ENCODE measurements at places on chromosomes 13 and 19.

DNA sequence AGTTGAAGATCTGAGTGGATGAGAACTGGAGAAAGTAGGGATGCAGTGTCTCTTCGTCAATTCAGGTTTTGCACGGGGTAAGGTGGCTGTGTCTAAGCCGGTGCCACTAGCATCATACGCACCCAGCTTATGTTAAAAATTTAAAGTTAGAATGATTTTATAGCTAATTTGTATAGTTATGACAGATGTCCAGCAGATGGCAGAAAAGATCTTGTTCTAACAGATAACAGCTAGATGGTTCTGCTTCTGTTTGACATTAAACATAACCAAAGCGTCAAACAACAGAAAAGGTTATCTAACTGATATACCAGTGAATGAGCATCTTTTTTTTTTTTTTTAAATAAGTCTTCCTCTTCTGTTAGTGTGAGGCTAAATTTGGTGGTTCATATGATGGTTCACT is 18.8 kb upstream of the EDDM13 start:
- peak; percentile 4 for DNase-seq

DNA sequence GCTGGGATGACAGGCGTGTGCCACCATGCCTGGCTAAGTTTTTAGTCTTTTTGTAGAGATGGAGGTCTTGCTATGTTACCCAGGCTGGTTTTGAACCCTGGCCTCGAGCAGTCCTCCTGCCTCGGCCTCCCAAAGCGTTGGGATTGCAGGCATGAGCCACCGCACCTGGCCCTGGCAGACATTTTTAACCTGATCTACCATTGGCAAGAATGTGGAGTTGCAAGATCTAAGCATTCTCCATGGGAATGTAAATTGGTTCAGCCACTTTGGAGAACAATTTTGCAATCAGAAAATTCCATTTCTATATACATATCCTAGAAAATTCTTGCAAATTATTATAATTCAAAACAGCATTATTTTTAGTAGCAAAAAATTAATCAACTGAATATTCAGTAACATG is 24.3 kb upstream of the DCUN1D2 start:
- no peak for DNase-seq

- DNase-seq, result no peak
Observed at GRCh38 chr13:94481941-94482340, 2.5 kb upstream of the DCT start.

GRCh38 chr13:30493658-30494381 is 28.1 kb upstream of the HMGB1 start:
- DNase-seq, result no peak

DNA sequence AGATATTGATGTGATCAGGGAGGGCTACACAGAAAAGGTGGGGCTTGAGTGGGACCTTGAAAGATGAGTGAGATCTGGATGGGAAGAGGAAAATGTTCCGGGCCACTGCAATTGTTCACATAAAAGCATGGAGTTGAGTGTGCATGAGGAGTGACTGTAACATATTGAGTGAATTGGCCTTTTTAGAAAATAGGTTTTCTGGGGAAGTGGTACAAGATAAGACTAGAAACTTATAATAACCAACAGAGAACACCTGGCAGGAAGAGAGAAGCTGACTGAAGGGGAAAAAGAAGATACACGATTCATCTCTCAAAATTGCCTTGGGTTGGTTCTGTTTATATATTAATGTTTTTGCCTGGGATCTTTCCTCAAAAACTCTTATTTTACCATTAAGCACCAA is 32.2 kb downstream of the SLC10A2 start:
- no peak for DNase-seq

DNA sequence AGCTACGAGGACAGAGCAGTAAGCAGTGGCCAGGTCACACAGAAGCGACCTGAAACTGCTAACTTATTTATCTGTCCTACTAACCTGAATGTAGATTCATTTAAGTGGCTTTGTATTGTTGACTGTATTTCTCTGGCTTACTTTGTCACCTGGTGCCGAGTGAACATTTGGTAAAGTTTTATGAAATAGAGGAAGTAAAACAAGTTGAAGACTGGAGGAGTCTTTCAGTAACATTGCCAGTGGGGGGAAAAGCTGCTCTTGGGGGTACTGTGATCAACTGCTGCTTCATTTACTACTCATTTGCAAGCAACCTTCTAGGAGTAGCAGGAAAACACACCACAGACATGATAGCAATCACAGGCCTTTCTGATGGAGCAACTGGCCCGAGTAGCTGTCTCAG is 615.0 kb downstream of the FGF9 start:
- no peak for DNase-seq
